ENCODE measurements at places on chromosomes 2 and 18.

DNA sequence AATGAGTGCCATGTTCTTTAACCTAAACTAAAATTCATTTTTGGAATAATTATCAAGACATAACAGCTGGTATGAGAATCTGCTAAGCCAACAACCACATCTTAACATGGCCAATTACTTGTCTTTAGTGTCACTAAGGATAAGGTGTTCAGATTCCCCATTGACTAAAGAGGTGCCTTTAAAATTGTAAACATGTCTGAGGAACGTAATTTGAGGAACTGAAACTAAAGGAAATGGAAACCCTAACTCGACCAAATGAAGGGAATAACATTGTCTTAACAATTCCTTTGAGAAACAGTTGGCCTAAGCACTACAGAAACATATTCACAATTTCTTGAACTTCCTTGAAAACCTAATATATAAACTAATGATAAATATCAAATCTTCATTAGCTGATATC lies 355.4 kb upstream of the GULP1 start:
- DNase-seq = no peak

GRCh38 chr18:51739044-51739666 lies 541.7 kb upstream of the MEX3C start:
- DNase-seq = no peak

GRCh38 chr2:124678043-124678442 lies 653.0 kb downstream of the CNTNAP5 start:
- peak; percentile 67 for DNase-seq

GRCh38 chr18:30765247-30765646 lies 277.3 kb downstream of the DSC3 start:
- DNase-seq = no peak

- DNase-seq = no peak
Observed at GRCh38 chr18:58148954-58149471, 105.0 kb downstream of the NEDD4L start.

GRCh38 chr2:207141386-207141785 lies 24.4 kb downstream of the KLF7 start:
- no peak for DNase-seq

- no peak for DNase-seq
Observed at GRCh38 chr2:78780864-78781583, 244.5 kb upstream of the REG3G start.

DNA sequence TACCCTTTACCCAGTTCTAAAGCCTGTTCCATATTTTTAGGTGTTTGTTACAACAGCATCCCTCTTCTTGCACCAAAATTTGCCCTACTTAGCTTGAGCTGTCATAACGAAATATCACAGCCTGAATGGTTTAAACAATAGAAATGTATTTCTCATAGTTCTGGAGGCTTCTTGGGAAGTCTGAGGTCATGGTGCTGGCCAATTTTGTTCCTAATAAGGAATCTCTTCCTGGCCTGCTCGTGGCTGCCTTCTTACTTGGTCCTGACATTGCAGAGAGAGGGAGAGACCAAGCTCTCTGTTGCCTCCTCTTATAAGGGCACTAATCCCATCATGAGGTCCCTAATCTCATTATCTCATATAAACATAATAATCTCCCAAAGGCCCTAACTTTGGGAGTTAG lies 267.8 kb downstream of the PID1 start:
- DNase-seq = peak; percentile 26

- DNase-seq = no peak
Observed at GRCh38 chr2:119545754-119546446, 1.7 kb downstream of the CFAP221 start.

- peak; percentile 55 for DNase-seq
Observed at GRCh38 chr2:108536133-108536780, 2.0 kb downstream of the LIMS1 start.

DNA sequence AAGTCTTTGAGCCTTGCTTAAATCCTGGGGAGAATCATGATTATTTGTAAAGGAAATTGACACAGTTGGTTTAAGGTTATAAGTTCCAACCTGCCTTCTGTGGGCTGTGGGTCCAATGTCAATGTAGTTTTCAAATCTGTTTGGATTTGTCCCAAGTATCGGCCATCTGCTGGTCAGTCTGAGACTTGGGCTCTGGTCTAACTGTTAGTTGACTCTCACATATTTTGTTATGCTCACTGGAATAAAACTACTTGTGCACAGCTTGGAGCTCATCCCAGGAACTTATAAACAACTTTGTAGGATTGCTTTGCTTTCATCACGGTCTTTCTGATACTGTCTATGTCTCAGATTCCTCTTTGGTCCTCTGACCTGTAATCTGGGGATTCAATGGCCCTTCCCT lies 1026.2 kb upstream of the ZEB2 start:
- peak; percentile 28 for DNase-seq

DNA sequence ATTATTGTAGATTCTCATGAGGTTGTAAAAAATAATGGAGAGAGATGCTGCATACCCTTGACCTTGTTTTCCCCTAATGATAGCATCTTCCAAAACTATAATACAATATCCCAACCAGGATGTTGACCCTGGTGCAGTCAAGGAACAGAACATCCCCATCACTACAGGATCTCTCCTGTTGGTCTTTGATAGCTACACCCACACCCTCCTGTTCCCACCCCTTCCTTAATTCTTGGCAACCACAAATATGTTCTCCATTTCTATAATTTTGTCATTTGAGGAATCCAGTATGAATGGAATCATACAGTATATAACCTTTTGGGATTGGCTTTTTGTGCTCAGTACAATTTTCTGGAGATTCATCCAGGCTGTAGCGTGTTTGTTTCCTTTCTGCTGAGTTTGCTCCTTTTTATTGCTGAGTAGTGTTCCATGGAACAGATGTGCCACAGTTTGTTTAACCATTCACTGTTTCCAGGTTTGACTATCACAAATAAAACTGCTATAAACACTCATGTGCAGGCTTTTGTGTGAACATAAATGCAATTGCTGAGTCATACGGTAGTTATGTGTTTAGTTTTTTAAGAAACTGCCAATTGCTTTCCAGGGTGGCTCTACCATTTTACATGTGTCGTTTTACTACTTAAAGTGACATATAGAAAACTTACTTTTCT lies 22.2 kb downstream of the MCFD2 start:
- DNase-seq = peak; percentile 65

DNA sequence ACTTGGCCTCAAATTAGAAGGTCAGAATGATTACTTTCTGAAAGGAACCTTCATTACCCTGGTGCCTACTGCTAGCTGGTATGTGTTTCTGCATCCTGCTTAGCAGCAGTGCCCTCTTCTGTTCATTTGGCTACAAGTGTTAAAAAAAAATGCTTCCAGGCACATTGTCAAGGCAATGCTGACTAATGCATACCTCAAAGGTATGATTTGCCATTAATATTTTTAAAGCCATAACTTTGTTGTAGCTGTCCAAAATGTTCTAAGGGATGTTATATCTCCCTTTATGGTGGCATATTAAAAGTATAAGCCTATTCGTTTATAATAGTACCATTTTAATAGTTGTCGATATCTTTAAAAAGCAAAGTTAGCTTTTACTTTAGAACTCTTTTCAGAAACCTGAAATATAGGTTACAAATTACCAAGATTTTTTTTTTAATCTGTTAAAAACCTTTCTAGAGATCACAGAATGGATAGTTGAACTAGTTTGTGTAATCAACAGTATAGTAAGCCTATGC lies 52.0 kb upstream of the FAM171B start:
- peak; percentile 77 for DNase-seq

DNA sequence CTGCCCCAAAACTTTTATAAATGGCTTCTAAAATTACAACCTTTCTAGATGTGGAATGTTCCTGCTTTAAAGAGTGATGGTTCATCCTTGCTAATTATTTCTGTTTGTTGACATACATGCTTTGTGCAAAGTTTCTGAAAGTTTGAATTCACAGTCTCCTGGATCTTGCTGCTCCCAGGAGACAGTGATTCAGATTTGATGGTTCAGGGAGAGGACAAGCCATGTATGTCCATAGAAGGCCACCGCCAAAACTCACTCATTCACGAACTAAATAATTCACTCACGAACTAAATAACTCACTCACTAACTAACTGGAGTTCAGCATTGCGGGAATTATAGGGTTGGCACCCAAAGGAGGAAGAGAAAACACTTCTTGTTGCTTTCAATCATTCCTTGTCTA lies 416.5 kb upstream of the ZEB2 start:
- DNase-seq = peak; percentile 67

DNA sequence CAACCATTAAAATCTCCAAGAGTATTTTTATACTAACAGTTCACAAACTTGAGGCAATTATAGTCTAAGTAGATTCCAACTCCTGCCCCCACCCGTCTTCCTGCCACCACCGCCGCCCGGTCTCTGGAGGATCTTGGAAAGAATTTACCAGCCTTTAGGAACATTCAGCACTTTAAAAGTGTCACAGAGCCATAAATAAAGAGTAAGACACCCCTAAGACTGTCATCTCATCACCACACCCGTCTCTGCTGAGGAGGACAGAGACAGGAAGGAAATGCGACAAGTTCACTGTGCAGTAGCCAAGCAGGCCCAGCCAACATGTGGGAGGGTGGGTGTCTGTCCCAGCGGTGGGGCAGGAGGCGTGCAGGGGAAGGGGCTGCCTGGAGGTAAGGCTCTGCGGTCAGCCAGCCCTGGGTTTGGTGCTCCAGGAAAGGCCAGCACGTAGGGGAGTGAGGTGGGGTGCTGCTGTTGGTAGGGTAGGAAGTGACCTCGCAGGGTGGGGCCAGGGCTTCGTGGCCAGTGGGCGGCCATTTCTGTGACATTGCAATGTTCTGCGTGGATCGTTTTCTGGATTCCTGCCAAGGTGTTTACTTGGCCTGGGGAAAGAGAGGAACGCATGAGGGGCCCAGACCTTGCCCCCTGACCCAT lies 111.6 kb downstream of the FAM210A start:
- DNase-seq = no peak

DNA sequence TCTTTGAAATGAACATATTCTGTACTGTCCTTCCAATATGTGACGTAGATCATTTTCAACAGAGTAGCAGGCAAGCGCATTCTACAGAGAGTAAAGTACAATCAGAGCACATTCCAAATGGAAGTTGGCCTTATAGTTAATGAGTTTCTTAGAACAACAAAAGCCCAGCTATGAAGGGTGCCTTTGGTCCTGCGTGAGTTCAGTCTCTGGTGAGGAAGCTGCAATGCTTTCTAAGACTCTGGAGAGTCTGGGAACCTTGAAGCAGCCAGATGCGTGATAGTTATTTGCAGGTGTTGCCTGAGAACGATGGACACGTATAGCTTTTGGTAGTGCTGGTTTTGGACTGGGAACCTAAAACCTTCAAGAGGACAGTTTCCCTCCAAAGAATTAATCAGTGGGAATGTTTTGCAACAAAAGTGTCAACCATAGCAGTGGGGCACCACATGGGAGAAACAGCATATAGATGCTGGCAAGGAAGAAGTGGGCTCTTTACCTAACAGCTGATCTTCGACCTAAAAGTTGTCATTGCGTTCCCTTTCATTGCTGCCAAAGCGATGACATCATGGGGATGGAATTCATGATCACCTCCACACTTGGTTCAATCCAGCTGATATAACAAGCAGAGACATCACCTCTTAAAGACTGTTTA lies 9.3 kb upstream of the SNORC start:
- no peak for DNase-seq

DNA sequence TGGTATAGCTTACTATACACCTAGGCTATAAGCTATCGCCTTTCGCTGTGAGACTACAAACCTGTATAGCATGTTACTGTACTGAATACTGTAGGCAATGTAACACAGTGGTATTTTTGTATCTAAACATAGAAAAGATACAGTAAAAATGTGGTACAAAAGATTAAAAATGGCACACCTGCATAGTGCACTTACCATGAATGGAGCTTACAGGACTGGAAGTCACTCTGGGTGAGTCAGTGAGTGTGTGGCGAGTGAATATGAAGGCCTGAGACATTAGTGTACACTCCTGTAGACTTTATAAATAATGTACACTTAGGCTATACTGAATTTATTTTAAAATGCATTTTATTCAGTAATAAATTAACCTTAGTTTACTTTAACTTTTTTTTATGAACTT lies 258.2 kb upstream of the SP5 start:
- DNase-seq = no peak

- no peak for DNase-seq
Observed at GRCh38 chr2:177026956-177027355, 185.6 kb upstream of the HNRNPA3 start.

- DNase-seq = no peak
Observed at GRCh38 chr18:78511666-78512601, 467.7 kb upstream of the SALL3 start.

DNA sequence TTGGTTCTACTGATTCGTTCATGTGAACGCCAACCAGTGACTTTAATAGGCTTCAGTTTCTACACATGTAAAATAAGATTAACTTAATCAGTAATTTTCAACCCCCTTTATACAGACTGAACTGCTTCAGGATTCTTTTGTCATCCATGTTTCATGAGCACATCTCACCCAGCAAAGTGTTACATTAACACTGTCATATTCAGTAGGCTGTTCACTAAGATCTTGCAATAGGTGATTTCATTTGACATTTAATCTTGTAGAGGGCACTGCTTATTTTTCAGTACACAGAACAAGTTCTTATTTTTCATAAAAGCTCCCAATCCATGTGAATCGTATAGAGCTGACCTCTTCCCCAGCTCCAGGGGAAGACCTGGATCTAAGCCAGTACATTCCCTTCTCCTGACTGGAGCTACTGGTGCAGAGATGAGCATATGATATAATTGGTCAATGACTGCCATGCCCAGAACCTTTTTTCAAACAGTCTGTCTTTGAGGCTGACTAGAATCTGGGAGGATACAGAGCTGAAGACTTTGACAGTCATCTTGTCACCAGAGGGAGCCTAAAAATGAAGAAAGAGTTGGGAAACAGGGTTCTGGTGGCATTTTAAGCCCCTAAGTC lies 72.2 kb upstream of the CHRNA1 start:
- DNase-seq = peak; percentile 98

GRCh38 chr2:182649316-182649715 lies 66.7 kb upstream of the DNAJC10 start:
- DNase-seq = peak; percentile 50

- no peak for DNase-seq
Observed at GRCh38 chr2:134280231-134280630, 26.4 kb downstream of the MGAT5 start.

- peak; percentile 75 for DNase-seq
Observed at GRCh38 chr2:200350850-200351285, 44.4 kb downstream of the SPATS2L start.

- no peak for DNase-seq
Observed at GRCh38 chr2:240216167-240216566, 75.7 kb upstream of the OTOS start.

- DNase-seq = no peak
Observed at GRCh38 chr2:44813165-44813564, 128.3 kb upstream of the SIX3 start.

- peak; percentile 80 for DNase-seq
Observed at GRCh38 chr2:105866216-105867185, 121.8 kb downstream of the NCK2 start.
